Ovary (tissue), 10 donors: ENCODE measurements at places on chromosomes 1 and 21. TPM values are rescaled to one million over a fixed set of nuclear protein-coding genes. Genes with fewer than 3 reads are reported as not detected.
A peak's percentile ranks its signal among the peaks of the same experiment; 100 is the strongest.

The CD5L gene
- total RNA-seq: 0.10 TPM

The VCAM1 gene
- total RNA-seq: 30.0 TPM

The KCNT2 gene
- total RNA-seq: 9.3 TPM

The CD164L2 gene
- total RNA-seq: 0.82 TPM

The GCSAML gene
- total RNA-seq: not detected

The UBL4B gene
- total RNA-seq: not detected

The RGSL1 gene
- total RNA-seq: not detected

The KRTAP21-2 gene
- total RNA-seq: not detected

DNA sequence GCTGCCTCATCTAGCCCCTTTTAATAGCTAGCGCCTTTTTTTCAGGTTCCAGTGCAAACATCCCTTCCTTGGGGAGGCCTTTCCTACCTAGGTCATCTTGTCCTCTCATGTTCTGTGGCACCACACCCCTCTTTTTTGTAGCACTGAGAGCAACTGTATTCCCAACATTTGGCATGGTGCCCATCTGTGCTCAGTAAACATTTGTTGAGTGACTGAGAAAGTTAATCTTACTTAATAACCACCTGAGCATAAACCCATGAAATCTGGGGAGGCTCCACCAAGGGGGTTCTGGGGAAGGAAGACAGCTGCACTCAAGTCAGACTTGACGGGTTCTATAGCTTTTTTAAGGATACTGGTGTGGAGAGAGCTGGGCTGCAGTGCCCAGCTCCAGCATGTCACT, 90.0 kb downstream of the NOS1AP start:
- DNase-seq: no peak

- no peak for DNase-seq
Measured at GRCh38 chr1:202967684-202968281, 726 bp upstream of the CYB5R1 start.

DNA sequence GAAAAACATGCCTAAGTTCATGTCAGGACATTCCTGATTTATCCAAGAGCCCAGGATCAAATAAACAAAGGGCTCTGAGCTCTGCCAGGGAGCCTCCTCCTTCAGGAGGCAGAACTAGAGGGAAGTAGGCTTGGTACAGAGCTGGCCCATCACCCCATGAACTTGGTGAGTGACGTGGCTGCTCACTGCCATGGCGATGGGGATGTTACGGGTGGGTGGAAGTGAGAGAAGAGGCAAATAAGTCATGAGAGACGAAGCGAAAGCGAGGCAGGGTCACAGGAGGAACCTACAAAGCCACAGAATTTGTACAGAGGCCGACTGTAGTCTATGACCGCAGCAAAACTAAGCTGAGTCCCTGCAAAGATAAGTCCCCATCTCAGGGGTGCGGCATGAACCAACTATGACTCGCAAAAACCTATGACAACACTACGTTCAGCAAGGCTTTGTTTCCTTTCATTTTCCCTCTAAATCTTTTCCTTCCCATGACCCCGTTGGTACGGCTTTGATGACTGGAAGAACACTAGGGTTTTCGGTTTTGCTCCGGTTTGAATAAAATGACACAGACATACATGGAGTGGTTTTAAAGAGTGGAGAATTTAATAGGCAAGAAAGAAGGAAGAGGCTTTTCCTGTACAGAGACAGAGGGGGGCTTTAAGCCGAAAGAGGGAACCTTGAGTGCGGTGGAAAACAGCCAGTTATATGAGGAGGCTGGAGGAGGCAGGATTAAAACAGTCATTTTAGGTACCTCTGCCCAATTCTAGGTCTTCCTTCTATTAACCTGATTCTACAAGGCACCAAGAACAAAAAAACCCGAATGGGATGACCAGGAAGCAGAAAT, 74.1 kb downstream of the CD46 start:
- DNase-seq: peak; percentile 58

- no peak for DNase-seq
Measured at GRCh38 chr21:46498335-46499050, 39.8 kb downstream of the DIP2A start.

- no peak for DNase-seq
Measured at GRCh38 chr1:163056831-163057230, 12.3 kb upstream of the RGS4 start.

GRCh38 chr1:30271401-30272276, 451.7 kb downstream of the MATN1 start:
- no peak for DNase-seq

DNA sequence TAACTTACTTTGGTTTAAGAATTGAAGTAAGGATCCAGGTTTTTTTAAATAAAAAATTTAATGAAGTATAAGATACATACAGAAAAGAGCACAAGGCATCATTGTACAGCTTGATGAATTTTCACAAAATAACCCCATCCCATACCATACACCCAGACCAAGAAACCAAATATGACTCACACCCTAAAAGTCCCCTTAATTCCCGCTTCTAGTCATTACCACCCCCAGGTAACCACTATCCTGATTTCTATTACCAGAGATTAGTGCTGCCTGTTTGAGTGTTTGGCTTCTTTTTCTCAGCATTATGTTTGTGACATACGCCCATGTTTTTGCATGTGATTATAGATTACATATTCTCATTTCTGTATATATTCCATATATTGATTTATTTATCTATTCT, 98.5 kb upstream of the HIVEP3 start:
- DNase-seq: no peak

DNA sequence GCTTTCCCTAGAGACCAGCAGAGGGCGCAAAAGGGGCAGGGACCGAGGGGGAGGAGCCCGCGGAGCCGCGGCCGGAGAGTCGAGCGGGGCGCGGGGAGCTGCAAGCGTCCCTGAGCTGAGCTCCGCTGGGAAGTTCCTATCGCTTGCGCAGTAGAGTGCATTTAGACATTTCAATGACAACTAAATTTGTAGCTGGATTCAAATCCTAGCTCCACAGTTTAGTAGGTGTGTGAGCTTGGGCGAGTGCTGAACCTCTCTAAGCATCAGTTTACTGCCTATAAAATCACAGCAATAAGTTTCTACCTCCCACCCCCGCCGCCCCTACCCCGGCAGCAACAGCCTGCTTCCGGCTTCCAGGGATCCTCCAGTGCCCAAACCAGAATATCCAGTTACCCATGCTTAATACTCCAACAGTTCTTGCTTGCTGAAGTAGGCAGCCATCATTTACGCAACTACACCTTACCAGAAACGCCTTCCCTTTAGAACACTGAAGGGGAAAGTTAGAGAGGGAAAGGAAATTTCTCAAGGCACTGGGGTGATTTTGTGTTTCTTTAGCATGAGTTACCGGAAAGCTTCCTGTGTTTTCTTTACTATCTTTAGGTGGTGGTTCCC, 9.1 kb downstream of the TLR5 start:
- peak; percentile 88 for DNase-seq

GRCh38 chr21:19109694-19110093, 706.1 kb upstream of the TMPRSS15 start:
- DNase-seq: no peak

GRCh38 chr1:113031171-113031933, 41.6 kb upstream of the LRIG2 start:
- no peak for DNase-seq

DNA sequence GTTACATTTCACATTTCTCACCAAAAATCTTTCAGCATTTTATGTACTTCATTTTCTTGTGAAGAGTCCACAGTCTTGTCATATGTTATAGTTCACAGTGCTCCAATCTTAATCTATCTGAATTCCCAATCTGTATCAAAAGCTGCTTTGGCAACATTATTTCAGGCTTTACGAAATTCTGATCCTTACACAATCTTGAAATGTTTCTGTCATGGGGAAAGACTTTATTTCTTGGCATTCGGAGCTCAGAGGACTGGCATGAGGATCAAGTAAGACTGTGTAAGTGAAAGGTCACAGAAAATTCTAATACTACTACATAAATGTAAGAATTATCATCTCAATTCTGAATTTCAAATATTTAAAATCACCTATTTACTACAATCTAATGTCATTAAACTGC, 2.0 kb downstream of the USP33 start:
- DNase-seq: no peak

GRCh38 chr21:26072666-26073615, 97.6 kb downstream of the APP start:
- no peak for DNase-seq

DNA sequence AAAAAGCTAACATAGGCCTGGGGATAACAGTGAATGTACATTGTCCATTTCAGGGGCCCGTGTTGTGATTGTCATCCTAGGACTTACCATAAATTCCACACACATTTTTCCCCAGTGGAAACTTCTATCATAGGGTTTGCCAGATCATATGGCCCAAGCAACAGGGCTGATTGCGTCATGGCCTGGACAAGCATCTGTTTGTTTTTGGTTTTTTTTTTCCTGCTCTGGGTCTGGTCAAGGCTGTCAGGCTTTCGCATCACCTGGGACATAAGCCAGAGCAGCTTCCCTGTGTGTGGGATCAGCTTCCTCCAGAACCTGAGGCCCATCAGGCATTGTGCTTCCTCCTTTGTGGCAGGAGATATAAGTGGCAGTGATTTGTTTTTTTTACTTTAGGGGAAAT, 598.5 kb upstream of the USP24 start:
- DNase-seq: peak; percentile 88

DNA sequence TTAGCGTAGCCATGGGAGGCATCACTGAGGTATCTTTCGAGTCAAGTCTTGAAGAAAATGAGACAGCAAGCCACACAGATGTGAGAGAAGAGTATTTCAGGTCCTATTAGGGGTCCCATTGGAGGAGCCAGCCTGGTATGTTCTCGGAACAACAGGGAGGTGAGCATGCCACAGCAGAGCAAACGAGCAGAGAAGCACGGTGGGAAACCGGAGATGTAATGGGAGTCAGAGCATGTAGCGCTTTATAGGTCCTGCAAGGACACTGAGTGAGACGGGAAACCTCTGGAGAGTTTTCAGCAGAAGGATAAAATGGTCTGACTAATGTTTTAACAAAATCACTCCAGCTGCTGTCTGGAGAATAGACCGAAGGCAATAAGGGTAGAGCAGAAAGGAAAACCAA, 15.9 kb downstream of the H3-3A start:
- DNase-seq: no peak

GRCh38 chr1:228292609-228292911, 84.7 kb downstream of the OBSCN start:
- no peak for DNase-seq

- no peak for DNase-seq
Measured at GRCh38 chr1:109404838-109405237, 7.1 kb upstream of the SORT1 start.

DNA sequence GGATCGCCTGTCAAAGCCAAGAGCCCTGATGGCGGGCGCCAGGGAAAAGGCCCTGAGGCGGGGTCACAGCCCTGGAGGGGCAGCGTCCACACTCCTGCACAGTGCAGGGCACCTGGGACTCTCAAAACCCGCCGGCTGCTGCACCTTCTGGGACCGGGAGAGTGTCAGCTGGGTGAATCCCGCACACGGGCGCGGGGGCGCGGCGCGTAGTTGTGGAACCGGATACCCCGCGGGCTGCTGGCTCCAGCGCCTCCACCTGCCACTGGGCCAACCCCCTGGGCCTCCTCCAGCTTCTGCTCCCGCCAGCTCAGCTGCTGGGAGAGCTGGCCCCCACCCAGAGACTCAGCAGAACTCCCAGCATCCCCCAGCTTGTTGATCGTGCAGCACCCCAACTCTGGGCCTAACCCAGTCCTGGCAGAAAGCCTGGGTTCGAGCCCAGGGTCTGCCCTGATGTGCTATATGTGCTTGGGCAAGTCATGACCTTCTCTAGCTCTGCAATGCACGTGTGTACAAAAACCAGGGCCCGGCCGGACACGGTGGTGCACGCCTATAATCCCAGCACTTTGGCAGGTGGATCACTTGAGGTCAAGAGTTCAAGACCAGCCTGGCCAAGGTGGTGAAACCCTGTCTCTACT, 33.8 kb downstream of the NECAP2 start:
- DNase-seq: no peak

- DNase-seq: no peak
Measured at GRCh38 chr1:181364801-181365200, 118.5 kb upstream of the CACNA1E start.

- DNase-seq: no peak
Measured at GRCh38 chr1:229230893-229231753, 39.8 kb upstream of the RAB4A start.

DNA sequence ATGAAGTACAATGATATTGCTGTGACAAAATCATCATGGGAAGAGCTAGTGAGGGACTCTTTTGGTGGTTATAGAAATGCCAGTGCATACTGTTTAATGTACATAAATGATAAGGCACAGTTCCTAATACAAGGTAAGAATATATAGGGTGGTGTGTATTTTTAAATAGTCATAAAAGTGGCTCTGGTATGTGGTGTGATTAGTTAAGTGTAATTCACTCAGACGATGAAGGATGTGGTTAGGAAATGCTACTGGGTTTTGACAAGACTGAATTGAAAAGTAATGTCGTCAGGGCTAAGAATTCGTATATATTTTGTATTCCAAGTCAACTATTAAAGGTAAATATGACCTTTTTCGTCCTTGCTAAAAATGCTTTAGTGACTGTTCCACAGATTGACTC, 101.7 kb downstream of the USP25 start:
- DNase-seq: no peak

- DNase-seq: no peak
Measured at GRCh38 chr1:190286111-190286510, 191.6 kb downstream of the BRINP3 start.

DNA sequence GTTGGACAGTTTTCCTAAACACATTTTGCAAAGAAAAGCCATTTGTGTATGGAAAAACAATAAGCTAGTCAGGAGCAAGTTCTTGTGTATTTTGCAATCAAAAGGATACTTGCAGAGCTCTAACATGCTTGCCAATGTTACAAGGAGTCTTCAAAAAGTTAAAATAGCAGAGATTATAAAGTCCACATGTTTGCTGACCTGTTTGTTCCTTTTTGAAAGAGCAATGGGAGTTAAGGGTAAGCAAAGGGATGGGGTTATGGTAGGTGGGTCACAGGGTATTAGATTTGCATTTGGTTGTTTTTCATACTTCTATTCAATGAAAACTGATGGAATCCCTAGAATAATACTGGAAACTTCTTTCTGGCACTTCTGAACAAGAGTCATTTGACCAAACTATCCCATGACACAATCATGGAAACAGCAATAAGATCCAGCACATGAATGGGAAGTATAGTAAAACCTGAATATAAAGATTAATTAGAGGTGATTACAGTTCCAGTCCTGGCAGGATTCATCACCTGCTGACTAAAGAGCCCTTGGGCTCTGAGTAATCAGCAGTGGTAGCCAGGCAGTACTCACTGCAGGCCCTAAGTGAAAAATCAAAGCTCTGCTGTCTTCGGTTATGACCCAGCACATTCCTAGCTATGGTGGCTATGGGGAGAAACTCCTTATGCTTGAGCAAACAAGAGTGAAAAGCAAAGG, 27.1 kb upstream of the ZC3H11B start:
- no peak for DNase-seq

GRCh38 chr21:38438462-38438893, 59.8 kb downstream of the ERG start:
- peak; percentile 62 for DNase-seq

GRCh38 chr1:40849801-40850592, 12.2 kb downstream of the CITED4 start:
- DNase-seq: peak; percentile 73
